Esophagus mucosa (tissue), 1 donor: ENCODE measurements at places on chromosomes 5 and 9.
A peak's percentile ranks its signal among the peaks of the same experiment; 100 is the strongest.

DNA sequence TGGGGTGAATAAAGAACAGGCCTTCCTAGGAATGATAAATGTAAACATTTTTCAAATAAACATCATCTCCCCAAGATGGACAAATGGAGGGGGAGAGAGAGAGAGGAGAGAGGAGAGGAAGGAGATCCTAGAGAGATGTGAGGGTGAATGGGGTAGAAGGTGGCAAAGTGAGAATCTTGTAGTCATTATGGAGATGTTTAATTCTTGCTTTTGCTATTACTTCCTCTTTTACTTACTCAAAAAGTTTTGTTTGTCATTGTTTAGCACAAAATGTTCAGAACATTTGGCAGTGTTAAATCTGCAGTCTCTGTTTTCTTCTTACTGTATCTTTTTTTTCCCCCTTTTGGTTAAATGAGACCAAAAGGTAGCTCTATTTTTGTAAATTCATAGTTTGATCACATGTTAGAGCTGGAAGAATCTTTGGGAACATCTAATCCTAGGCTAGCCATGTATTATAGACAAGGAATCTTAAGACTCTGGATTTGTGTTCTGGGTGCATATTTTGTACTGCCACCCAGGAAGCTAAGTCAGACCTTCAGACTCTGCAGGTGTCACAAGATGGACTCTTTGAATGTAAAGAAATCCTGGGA lies 266.1 kb downstream of the NTRK2 start:
- ATAC-seq, result no peak

- ATAC-seq, result peak; percentile 28
Observed at GRCh38 chr9:77946969-77947620, 84.5 kb downstream of the GNAQ start.

DNA sequence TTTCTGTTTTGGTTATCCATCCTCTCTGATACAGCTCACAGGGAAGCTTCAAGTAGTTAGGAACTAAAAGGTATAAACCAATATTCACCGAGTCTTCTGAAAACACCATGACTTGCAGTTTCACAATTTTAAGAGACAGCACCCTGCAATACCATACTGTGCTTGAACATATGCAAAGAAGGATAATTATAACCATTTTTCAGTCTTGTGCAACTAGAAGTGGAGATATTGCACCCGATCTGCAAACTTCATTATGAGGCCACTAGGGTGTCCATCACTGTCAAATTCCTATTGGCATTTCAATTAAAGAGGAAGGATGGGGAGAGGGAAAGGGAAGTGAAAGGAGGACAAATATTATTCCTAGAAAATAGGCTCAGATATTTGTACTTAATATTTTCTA lies 32.4 kb upstream of the CEP120 start:
- no peak for ATAC-seq

DNA sequence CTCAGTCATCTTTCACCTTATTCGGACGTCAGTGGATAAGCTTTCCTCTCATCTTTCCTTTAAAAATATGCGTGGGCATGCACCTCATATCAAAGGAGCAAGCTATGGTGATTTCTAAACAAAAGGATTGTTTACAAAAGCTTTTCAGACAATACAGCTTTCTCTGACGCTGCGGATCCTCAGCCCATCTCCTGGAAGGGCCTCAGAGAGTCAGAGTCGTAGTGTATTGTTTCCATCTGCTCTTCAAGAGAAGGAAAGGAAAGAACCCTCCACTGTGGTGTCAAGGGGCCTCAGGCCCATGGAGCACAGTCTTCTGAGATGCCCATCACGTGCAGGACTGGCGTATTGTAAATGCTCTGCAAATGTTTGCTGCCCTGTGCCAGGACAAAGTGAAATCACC lies 163.4 kb upstream of the MAP1B start:
- no peak for ATAC-seq

DNA sequence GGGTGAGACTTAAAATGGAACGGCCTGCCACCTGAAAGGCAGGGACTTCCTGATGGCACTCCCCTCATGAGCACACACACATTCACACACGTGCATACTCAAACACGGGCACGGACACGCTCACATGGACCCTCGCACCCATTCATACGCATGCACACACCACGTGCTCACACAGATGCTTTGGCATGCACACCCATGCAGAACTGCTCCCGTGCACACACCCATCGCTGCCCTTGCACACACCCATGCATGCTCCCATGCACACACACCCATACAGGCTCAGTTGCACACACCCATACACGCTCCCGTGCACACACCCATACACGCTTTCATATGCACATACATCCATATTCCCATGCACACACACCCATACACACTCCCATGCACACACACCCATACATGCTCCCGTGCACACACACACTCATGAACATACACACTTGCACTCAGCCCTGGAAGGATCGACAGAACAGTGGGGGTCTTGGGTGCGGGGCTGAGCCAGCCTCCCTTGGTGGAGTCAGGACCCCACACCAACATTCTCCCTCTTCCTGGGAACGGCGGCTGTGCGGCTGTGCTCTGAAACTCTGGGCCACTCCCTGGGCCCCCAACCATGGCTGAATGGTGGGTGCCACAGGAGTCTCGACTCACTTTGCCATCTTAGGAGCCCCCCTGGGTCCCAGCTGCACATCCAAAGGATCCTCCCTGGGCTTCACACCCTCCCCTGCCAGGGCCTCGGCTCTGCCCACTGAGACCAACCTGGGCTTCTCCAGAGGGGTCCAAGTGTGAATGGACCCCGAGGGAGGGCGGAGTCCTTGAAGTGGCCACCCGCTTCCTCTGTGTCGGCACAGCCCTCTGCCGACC lies 115.2 kb downstream of the RXRA start:
- no peak for ATAC-seq

DNA sequence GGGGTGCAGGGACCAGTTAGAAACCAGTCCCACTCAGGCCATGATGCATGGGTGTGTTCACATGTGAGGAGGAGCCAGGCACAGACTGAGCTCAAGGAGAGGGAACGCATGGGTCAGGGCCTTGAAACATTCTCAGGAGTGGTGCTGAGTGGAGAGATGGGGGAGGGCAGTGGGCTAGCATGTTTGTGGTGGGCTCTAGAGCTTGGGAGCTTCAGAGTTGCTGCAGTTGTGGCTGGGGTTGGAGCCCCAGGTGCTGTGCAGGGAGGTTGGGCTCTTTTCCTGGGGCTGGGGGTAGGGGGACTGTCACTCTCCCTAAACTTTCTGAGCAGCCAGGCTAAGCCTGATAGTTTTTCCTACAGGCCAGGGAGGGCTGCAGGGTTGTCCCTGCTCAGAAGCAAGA lies 95.4 kb downstream of the DAB2IP start:
- ATAC-seq, result no peak

GRCh38 chr9:122248448-122248865 lies 16.2 kb downstream of the RBM18 start:
- peak; percentile 35 for ATAC-seq

DNA sequence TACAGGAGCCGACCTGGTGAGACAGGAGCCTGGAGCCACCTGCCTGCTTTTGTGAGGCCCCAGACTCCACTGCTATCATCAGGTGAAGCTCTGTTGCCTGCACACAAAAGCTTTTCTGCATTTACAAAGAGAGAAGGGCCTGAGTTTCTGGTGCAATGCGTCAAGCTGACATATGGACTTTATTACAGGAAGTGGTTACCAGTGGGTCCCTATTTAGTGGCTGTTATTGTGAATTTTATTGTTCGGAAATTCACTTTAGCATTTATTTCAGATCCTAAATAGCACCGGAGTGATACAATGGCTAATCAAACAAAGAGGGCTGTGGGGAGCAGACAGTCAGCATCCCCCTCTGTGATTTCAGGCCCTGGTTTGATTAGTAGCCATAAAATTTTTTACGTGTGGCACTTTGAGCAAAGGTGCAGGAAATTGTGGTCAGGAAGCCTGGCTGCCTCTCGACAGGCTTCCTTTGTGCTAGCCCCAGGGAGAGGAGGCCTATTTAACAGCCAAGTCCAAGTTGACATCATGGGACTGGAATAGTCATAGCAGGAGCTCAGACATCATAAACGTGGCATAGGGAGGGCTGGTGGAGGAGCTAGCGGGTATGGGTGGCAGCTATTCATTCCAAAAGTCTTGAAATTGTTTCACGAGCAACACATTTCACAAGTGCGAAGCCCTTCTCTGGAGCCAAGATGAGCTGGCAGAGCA lies 8.4 kb downstream of the TGFBI start:
- no peak for ATAC-seq

DNA sequence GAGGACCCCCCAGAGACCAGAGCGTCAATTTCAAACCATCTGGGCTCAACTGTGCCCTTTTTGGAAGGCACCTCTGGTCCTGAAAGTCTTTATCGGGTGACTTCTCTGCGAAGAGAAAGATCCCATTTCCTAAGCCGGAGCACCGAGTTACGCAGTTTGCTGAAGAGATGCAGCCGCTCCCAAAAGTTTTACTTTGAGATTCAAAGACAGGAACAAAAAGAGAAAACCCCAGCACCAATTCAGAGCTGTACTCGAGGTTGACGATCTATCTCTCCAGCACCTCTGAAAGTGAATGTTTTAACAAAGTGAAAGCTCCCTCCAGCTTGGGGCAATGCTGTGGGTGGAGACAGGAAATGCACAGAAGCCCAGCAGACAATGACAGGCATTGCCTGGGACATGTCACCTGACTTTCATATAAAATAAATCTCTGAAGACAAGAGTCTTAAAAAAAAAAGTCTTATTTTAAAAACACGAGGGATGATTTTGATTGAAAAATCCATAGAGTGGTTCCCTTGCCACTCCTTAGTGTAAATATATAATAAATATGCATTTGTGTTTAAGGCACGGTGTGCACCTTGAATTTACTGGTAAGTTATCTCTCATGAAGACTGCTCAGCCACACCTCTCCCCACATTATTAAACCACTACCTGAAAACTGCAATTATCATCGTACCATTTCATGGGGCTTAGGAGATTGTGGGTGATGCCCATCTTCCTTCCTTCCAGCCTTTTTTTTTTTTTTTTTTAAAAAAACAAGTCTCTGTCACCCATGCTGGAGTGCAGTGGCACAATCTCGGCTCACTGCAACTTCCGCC lies 79.9 kb downstream of the FNBP1 start:
- ATAC-seq, result peak; percentile 81

GRCh38 chr9:124505006-124505900 lies 1.9 kb downstream of the NR5A1 start:
- no peak for ATAC-seq

- no peak for ATAC-seq
Observed at GRCh38 chr5:113099822-113100221, 123.2 kb downstream of the DCP2 start.

GRCh38 chr5:64384765-64385164 lies 121.0 kb upstream of the RGS7BP start:
- no peak for ATAC-seq

- ATAC-seq, result no peak
Observed at GRCh38 chr9:91730806-91731205, 219.2 kb downstream of the ROR2 start.

- peak; percentile 42 for ATAC-seq
Observed at GRCh38 chr5:55636683-55637082, 75.4 kb downstream of the SLC38A9 start.

DNA sequence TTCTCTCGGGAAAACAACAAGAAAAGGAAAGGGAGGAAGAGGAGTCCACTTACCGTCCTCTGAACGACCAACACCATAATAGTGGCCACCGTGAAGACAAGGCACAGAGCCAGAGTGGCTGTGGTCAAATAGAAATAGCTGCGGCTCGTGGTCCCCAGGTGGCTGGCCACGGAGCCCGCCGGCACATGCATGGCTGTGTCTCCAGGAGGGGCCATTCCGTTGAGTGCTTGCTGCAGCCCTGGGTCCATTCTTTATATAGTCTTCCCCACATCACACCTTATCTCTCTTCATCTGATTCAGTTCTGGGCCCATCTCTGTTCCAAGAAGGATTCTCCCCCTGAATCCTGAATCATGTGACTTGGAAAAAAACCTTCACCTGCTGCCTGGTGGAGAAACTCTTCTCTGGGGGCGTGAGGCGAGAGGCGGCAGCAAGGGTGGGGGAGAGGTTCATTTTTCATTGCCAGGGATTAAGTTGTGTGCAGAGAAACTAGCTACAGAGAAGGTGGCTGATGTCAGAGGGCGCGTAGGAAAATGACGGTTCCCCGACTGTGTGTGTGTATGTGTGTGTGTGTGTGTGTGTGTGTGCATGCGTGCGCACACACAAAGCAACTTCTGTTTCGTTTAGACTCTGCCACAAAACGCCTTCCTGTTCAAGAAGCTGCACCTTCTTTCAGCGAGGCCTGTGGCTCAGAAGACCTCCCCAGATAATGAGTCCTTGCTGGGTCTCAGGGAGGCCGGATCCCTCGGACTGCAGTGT lies at the start of gene TNFSF8:
TSS of gene TNFSF8 (minus strand) at position 536 of the 757 bp plus-strand sequence. CDS start at position 248, 288 bp downstream.
- ATAC-seq, result peak; percentile 62

DNA sequence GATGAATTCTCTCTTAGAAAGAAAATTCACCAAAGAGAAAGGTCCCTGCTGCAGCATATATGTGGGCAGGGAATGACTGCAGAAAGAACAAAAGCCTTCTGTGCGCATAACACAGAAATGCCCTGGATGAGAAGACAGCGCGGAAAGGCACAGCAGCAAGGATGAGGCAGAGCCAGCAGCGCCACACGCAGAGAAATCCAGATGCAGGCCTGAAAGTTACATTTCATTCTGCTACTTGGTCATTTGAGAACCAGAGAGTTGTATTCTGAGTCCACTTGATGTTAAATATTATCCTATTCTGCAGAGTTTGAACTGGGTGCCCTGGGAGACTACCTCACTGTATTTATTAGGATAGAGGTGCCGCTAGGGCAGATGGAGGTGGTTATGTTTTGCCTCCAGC lies 68.5 kb downstream of the GLDC start:
- ATAC-seq, result no peak

DNA sequence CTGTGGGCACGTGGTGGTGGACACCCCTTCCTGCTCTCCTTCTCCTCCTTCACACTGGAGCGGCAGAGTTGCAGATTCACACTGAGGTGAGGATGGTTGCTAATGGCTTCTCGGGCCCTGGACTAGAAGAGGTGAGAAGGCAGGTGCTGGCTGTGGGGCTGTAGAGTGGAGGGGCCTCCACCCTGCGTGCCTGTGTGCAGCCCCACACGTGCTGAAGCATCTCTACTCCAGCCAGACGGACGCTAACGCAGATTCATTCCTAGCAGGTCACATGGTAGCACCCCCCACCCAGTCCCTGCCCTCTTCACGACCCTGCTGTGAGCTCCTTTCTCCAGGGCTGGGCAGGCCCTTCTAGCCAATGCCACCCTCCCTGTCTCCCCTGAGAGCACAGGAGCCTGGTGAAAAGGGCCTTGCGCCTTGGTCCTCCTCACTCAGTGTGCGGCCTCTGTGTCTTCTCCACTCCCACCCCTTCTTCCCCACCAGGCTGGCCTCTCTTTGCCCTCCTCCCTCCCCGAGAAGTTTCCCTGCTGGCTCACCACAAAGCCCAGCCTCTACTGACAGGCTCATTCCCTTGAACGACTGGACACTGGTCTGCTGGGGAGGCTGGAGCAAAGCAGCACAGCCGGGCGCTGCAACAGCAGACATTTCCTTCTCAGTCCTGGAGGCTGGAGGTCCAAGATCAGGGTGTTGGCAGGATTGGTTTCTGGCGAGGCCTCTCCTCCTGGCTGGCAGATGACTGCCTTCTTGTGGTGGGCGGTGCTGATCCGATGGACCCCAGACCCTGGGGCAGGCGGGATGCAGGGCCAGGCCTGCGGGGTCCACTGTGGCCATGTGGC lies 14.2 kb downstream of the CACNA1B start:
- no peak for ATAC-seq

- no peak for ATAC-seq
Observed at GRCh38 chr9:98481676-98482075, 226.2 kb upstream of the TBC1D2 start.

GRCh38 chr5:72394688-72395087 lies 74.5 kb downstream of the PTCD2 start:
- ATAC-seq, result no peak
